ENCODE measurements at places on chromosomes 1 and 21.

GRCh38 chr1:108953452-108953851 lies 9.8 kb downstream of the CLCC1 start:
- no peak for DNase-seq

DNA sequence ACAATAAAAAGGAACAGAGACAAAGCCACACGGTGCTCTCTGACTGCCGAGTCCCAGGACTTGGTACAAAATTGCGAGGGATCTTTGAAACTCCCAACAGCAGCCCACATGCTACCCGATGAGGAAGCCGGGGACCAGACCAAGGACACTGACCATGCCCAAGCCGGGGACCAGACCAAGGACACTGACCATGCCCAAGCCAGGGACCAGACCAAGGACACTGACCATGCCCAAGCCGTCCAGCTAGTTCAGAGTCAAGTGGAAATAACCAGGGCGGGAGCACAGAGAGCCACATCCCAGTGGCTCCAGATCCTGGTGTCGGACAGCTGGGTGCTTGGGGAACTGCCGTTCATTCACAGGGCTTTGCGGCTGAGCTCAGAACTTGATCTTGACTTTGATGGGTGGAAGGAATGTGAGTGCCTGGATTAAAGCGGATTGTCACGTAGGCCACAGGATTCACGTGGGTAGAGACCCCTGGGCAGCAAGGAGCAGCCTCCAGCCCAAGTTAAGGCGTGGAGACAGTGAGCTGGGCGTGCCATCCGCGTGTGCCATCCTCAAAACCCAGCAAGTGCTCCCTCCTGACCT lies 16.5 kb upstream of the TRAPPC10 start:
- DNase-seq = no peak

DNA sequence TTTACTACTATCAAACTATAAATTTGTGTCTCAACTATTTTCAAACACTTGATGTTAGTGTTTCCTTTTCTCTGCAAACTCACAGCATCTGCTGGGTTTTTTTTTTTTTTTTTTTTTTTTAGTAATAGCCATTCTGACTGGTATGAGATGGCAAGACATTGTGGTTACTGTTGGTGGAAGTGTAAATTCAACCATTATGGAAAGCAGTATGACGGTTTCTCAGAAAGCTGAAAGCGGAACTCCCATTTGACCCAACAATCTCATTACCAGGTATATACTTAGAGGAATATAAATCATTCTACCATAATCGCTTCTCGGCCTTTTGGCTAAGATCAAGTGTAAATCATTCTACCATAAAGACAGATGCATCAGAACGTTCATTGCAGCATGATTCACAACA lies 608.3 kb upstream of the ZP4 start:
- DNase-seq = no peak

GRCh38 chr1:79059341-79059740 lies 52.8 kb upstream of the ADGRL4 start:
- DNase-seq = no peak

- DNase-seq = no peak
Observed at GRCh38 chr1:73635021-73635420, 563.0 kb downstream of the LRRIQ3 start.

DNA sequence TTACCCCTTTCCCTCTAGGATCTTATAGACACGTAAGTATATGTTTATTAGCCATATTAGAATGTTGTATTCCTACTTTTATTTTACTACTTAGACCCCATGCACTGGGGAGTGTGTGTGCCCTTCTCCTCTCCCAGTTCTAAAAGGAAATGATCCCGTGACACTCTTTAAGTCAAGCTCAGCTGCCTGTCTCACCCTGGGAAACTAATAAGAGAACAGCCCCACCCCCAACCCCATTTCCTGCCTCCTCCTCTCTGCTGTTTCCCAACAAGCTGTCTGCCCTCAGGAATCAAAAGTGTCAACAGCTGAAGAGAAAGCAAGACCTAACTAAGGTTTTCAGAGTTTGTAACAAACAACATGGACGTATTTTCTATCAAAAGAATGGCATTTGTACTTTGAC lies 92.6 kb upstream of the VAV3 start:
- DNase-seq = no peak

Data from stimulated activated CD4-positive, alpha-beta T cell treated with anti-CD3 and anti-CD28 coated beads, Interleukin-12 subunit alpha, Interleukin-12 subunit beta, amount 100 ng/mL, for 24 hours (primary cell).